OCI-M1 (cell line): ENCODE measurements at places on chromosomes 2 and 18.
A peak's percentile ranks its signal among the peaks of the same experiment; 100 is the strongest.

DNA sequence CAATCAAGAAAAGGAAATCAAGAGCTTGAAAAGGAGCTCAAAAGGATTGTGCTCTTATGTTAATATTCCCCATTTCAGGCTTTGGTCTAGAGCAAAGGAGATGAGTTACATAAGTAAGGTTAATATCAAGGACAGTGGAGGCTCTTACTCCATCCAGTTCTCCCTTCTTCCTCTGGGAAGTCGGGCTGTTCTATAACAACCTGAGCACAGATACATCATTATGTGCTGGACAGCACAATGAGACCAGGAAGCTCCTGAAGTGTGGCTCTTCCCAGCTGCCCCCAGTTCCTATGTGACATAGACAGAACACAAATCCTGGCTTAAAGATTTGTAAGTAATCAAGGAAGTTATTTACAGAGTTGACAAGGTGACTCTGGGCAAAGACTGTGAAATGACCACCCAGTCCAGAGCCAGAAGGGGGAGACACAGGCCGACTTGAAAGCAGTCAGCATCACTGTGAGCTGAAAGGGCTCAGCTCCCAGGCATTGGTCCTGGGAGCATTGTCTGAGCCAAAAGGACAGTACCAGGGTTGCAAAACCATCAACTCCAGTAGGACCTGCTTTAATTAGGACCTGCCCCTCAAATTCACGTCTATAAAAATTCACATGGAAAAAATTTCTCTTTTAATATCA lies 917.6 kb upstream of the ACVR2A start:
- DNase-seq: peak; percentile 58

DNA sequence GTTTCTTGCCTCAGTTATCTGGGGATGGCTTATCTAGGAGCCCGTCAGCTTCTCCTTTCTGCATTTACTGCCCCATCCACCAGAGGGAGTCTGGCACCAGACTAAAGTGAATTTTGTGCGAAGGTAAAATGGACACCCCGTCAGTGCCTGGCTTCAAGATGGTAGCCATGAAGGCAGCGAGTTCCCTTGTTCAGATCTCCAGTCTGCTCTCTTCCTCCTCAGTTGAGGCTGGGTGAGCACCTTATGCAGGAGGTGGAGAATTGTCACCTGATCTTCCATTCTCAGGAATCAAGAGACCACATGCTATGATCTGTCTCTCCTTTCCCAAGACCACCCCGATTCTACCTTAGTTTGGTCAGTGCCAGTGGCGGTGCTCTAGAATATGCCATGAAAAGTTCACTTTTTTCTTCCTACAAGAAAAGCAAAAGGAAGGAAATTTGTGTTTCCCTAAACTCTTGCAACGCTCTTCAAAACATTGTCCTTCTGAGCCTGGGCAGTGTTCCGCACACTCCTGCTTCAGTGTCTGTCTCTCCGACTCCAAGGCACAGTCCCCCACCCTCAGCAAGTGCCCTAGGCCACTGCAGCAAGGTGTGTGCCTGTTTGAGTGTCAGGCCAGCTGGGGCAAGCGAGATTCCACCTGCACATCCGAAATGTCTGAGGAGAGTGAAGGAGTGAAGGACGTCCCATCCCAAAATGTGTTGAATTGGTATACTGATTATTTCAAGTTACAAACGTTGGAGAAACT lies 168.6 kb downstream of the SS18 start:
- peak; percentile 96 for DNase-seq

DNA sequence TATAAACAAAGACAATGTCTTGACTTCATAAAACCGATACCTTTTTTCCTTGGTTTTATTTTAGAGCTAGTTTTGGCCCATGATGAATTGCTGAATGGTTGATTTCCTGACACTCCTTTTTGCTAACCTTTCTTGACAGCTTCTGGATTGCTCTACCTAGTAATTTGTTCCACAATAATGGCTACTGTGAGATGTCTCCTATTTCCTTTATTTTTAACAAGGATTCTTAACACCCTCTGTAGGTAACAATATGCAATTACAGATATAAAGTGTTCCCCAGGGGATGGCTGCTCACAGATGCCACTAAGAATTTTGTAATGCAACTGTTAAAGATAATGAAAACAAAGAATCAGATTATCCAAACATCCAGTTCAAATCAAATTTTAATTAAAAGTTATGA lies 100.8 kb upstream of the ATP5MC3 start:
- DNase-seq: peak; percentile 67

DNA sequence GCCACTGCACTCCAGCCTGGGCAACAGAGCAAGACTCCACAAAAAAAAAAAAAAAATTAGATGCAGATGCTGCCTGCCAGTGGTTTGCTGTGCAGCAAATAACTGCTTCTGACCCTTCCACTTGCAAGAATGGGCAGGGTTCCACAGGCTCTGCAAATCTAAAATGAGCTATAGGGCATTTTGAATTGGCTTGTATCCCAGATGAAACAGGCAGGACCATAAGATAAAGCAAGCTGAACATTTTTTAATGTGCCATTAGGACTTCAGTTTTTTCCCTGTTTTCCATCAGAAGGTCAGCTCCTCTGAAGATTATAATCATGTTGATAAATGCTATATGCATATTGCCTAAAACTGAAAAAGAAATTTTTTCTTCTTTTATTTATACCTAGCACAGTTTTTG lies 15.7 kb upstream of the FZD7 start:
- DNase-seq: no peak

DNA sequence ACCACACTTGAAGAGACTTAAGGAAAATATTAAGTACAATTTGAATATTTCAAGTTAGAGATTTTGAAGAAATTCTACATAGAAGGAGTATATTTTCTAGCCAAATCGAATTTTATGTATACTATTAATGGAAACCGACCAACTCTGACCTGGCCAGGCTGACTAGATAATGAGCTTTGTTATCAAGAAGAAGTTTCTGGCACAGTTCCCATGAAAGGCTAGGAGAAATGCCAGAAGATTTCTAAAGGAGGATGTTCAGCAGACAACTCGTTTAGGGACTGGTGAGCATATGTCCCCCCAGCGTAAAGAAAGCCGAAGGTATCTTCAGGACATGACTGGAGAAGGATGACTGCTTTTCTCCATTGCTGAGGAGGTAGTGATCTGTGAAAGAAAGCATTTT lies 127.3 kb downstream of the DIS3L2 start:
- no peak for DNase-seq

DNA sequence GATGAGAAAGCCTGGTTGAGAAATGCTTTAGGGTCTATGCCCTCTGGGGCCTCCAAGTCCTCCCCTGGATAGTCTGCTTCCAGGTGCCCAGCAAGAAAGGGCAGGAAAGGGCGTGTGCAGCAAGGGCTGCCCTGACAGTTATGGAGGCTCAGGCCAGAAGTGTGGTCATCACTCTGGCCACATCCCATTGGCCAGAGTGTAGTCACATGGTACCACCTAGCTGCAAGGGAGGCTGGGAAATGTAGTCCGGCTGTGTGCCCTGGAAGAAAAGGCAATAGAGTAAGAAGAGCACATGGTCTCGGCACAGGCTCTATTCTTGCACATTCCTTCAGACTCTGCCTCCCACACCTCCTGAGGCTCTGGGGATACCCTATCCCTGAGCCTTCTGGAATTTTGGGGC lies 35.7 kb downstream of the ODC1 start:
- peak; percentile 52 for DNase-seq

- no peak for DNase-seq
Observed at GRCh38 chr18:60686142-60686541, 313.6 kb upstream of the MC4R start.

DNA sequence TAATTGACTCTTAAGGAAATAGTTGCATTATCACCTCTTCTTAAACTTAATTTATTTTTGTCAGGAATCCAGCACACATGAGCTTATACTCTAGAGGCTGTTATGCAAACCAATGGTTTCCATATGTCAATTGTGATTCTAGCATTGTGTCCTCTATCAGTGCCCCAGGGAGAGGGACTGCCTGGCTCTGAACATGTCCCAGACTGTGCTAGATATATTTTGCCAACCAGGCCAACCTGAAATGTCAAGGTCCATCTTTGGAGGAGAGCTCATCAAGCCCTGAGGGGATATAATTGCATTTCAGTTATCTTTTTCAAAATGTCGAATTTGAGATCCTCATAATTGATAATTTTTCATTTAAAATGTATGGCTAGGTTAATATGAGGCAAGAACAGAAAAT lies 34.2 kb downstream of the HNMT start:
- no peak for DNase-seq

DNA sequence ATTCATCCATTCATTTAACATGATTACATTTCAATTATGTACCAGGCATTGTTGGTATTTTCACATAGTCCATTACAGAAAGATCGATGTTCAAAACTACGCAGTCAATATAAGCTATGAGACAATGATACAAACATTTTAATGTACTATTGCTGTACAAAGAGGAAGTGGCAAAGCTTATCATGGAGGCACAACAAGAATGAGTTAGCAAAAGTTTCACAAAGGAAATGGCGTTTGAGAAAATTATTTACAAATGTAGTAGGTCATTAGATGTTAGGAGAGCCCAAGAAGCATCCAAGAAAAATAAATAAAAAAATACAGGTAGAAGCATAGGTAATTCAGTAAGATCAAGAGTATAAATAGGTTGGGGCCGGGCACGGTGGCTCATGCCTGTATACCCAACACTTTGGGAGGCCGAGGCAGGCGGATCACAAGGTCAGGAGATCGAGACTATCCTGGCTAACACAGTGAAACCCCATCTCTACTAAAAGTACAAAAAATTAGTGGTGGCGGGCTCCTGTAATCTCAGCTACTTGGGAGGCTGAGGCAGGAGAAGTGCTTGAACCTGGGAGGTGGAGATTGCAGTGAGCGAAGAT lies 1730.8 kb upstream of the CELF4 start:
- DNase-seq: peak; percentile 85

DNA sequence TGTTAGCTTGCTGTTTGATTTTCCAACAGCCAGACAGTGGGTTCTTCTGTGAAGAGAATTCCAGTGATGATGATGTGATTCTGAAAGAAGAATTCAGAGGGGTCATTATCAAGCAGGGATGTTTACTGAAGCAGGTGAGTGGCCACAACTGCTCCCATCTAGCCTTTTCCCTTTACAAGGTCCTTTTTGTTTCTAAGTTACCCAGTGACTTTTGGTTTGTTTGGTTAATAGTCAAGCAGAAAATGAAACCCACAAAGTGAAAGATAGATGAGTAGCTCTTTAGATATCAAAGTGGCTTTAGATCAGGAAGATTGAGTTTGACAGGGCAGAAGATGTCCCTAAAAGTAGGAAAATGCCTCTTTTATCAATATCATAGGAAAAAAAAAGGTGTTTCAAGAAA lies 23.3 kb downstream of the PLEK start:
- DNase-seq: no peak

DNA sequence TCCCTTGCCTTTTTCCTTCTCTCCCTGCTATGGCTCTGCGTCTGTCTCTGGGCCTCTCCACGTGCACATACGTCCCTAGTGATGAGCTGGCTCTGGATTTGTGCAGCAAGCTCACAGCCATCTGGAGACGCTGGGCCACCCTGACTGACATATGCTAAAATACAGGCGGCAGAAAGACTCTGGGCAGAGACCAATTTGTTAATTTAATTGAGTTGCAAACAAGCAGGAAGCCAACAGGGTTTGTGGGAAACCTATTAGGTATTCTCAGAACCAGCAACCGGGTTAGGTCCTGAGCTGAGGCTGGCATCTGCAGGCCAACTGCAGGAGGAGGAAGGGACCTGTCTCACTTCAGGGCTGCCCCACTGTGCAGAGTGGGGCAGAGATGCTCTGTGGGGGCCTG lies 53.5 kb upstream of the SMAD2 start:
- DNase-seq: no peak

DNA sequence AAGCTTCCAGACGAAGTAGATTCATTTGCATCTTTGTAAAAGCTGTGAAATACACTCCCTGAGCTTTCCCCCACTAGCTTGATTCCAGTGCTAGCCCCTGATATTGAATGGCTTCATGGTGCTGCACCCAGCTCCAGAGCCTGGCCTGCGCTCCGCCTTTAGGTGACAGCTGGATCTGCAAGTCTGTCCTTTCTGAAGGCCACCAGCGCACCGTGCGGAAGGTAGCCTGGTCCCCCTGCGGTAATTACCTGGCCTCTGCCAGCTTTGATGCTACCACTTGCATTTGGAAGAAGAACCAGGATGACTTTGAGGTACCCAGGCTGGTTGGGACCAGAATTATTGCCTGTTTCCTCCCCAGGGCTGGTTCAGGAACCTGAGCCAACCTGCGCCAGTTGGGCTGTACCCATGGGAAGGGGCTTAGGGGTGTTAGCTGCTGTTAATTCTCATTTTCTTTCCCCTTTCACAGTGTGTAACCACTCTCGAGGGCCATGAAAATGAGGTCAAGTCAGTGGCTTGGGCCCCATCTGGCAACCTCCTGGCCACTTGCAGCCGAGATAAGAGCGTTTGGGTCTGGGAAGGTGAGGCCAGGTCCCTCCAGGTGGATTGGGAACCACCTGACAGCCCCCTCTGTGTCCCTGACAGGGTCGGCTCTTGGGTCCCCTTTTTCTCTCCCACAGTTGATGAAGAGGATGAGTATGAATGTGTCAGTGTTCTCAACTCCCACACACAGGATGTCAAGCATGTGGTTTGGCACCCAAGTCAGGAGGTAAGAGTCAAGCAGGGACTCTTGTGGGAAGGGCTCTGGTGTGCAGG lies 1.3 kb downstream of the CIAO1 start:
- peak; percentile 45 for DNase-seq

DNA sequence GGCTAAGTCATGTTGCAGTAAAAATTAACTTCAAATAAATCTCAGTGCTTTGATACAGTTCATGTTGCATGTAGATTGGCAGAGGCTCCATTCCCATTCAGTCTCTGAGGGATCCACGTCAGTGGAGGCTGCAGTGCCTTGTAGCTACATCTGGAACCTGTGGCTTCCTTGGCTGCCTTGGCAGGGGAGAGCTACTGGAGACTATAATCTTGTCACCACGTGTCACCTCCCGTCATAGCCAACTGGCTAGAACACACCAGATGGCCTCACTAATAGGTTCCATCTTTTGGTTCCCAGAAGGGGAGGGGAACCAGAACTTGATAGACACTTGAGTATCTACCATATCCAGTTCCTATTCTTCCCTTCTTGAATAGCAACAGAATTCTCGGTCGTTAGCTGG lies 28.4 kb downstream of the E2F6 start:
- DNase-seq: no peak

DNA sequence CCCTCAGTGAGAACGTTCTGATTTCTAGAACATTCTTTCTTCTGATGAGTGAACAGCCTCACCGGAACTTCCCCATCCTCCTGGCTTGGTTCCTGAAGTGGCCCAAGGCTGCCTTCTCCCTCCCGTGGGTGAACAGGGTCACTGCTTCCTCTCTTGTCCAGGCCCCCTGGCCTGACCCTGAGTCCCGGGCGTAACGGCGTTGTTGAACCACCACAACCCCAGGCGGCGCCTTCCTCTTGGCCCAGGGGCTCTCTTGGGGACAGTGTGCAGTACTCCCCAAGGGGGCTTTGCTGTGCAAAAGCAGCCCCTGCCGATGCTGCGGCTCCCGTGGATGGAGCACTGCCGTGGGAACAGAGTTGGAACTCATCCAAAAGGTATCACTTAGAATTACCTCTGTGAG lies 147.2 kb downstream of the TSN start:
- peak; percentile 79 for DNase-seq
